RKO (cell line): ENCODE measurements at places on chromosomes 16 and 17.

DNA sequence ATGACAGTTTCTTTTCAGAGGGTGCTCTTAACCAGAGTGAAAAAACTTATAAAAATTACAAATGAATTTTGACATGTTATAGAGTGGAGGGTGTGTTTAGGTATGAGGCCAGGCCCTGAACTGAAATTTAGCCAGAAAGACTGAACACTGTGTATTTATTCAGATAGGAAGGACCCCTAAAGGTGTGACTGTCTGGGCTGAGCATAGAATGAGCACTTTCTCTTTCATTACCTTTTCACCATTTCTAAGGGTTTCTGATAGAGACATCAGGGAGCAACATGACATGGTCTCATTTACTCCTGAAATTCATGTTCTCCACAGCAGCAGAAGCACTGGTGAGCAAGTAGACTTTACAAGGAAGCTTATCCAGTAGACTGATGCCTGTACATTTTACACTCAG, 32.9 kb downstream of the MRTFB start:
- DNase-seq, result no peak

GRCh38 chr17:41943492-41943891, 13.1 kb downstream of the ODAD4 start:
- DNase-seq, result no peak

- DNase-seq, result no peak
These were observed 21.7 kb upstream of the NFAT5 start for GRCh38 chr16:69544088-69544487.

DNA sequence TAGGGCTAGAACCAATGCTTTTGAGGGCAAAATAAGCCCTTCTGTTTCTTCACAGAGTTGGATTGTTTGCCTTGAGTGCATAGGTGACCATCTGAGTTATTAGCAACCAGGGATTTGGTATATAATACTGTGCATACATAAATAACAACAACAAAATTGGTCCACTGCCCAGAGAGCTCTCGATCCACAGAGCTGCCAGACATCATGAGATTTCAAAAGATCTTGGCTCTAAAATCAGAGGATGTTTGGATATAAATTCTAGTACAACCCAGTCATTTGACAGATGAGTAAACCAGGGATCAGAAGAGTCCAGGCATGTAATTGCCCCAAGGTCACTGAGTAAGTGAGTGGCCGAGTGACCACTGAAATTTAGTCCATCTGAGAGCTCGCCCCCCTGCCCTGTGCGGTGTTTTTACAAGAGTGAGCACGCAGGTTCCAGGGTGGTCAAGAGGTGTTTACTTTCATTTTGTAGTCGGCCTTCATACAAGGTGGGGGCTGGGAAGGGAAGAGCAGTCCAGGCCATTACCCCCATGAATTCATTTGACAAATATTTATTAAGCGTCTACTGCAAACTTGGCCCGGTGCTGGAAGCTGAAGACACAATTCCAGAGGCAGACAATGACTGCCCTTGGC, 1.8 kb upstream of the MT2A start:
- DNase-seq, result peak; percentile 96

- DNase-seq, result no peak
These were observed 148.4 kb downstream of the TOX3 start for GRCh38 chr16:52398491-52398960.

DNA sequence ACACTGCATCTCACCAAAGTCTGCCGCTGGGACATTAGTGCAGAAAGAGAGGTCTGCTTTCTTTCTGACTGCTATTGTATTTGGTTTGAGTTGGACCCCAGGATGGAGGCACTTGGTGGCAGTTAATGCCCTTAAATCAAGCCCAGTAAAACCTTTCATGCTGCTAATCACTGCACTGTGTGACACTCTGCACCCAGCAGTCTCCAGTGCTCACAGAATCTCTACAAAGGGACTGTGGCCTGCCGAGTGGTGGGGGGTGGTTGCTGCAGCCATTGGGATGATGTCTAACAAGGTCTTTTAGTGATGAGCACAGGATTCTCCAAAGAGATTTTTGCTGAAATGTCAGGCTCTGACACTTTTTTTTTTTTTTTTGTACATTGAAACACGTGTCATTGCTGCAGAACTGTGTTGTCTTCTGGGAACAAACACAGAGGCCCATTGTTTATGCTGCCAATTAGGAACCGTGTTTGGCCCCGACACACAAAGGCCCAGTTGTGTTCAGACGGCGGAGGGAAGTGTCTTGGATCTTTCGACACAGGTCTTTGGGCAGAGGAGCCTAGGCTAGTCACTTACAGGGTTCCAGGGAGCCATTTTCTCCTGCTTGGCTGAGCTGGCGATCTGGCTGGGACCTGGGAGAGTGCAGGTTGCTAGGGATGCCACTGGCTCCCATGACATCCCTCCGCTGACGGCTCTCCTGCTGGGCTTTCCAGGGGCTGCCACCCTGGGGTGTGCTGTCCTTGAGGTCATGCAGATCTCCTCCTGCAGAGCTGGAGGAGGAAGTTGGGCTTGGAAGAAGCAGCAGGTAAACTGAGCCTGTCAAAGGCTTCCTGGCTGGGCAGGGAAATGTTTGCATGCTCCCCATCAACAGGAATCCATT, 16.2 kb upstream of the TNRC6C start:
- no peak for DNase-seq

DNA sequence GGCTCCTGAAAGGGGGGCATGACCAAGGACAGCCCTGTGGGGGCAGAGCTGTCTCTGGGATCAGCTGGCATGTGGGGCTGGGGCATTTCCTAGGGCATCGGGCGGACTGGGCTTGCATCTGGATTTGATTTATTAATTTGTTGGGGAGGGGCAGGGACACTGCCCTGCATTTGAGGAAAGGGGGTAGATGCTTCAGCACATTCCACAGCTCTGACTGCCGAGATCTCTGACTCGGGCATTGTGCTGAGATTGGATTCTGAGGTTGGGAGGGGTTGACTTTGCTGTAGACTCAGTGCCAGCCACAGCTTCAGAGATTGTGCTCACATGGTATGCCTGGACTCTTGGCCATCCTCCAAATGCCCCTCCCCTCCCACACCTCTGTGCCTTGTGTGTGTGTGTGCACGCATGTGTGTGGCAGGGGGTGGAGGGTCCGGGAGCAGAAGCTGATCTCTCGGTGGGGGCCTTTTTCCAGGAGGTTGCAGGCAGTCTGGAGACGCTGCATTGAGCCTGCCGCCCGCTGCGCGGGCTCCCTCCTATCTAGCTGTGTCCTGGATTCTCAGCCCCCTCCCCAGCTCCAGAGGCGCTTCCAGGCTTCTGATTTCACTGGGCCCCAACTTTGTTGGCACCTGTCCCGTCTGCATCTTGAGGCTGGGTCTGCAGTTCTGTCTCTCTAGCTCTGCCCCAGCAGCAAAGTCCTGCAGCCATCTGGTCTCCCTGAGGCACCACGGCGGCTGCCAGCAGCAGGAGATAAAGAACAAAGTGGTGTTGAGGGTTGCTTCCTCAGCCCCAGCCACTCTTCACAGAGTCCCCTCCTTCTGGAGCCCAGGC, 14.9 kb downstream of the IGFBP4 start:
- no peak for DNase-seq

DNA sequence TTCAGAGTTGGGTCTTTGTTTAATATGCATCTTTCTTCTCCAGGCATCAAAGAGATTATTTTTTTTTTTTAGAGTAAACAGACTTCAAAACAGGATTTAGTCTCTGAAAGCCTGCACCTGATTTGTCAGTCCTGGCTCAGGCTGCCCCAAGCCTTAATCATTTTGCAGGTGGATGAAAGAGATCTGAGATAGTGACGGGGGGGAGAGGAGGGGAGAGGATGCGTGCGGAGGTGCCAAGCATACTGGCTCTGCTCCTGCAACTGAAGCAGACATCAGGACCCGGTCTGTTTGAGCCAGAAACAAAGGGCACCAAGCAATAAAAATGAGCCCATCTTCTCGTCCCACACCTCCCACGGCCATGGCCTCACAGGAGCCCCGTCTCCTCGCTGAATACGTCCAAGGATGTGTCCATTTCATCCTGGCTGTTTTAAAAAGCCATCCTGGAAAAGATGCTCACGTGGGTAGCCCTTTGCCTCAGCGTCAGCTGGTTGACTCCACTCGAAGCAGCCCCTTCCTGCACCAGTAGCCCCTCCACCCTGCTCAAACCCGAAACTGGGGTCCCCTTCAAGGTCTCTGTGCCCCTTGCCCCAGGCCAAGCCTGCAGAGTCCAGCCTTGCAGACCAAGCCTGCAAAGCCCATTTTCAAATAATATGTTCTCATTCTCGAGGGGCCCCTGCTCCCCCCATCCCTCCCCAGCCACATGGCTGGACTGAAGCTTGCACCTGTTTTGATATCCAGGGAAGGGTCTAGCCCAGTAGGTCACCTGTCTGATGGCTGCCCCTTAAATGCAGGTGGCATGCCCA, 84.8 kb upstream of the TNRC6C start:
- no peak for DNase-seq

GRCh38 chr17:35044181-35044580, 19.3 kb downstream of the RFFL start:
- DNase-seq, result no peak

GRCh38 chr16:57997528-57998265, 2.8 kb downstream of the ZNF319 start:
- no peak for DNase-seq

- DNase-seq, result peak; percentile 87
These were observed 4.8 kb upstream of the ARL4D start for GRCh38 chr17:43393944-43394482.

DNA sequence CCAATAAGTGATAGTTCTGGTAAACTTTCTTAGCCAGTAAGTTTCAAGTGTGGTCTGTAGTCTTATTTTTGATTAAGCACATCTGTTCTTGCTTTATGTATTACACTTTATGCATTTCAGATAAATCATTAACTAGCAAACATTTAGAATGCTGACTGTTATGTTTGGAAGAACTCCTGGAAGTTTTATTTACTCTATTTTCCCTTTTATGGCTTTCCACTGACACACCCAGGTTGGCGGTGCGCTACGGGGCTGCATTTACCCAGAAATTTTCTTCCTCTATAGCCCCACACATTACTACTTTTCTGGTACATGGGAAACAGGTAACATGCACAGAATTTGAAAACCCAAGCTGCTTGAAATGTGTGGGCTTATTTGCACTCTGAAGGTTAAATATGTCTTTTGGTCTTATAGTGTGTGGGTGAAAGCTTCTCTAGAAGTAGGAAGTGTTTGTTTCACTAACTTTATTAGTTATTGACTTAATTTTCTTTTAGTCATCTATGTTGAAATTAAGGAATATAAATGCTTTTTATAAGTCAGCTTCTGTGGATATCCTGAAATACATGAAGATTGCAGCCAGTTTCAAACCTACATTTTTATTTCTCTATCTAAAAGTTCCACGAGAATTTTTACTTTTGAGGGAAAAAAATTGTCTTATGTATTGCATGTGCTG, 203.7 kb downstream of the PHKB start:
- DNase-seq, result no peak

- no peak for DNase-seq
These were observed 456.2 kb upstream of the DYNLRB2 start for GRCh38 chr16:80084614-80085013.

- no peak for DNase-seq
These were observed 1.3 kb upstream of the CCL15 start for GRCh38 chr17:36002631-36003030.
